ENCODE measurements at places on chromosomes 16 and 17. TPM values are rescaled to one million over a fixed set of nuclear protein-coding genes. Genes with fewer than 3 reads are reported as not detected.

CD300LG gene
- total RNA-seq = not detected

SLC25A19 gene
- total RNA-seq = 12.5 TPM

PYY gene
- not detected for total RNA-seq

SMIM22 gene
- 5.2 TPM for total RNA-seq

NPIPA1 gene
- 22.4 TPM for total RNA-seq

LRRC37B gene
- total RNA-seq = 5.7 TPM

ELMO3 gene
- 39.6 TPM for total RNA-seq

ZNF652 gene
- 8.0 TPM for total RNA-seq

MEIOC gene
- 0.19 TPM for total RNA-seq

ABHD15 gene
- 7.7 TPM for total RNA-seq

All from airway epithelial cell (primary cell).